Skeletal muscle cell (primary cell): ENCODE measurements at places on chromosomes 7 and 10.

DNA sequence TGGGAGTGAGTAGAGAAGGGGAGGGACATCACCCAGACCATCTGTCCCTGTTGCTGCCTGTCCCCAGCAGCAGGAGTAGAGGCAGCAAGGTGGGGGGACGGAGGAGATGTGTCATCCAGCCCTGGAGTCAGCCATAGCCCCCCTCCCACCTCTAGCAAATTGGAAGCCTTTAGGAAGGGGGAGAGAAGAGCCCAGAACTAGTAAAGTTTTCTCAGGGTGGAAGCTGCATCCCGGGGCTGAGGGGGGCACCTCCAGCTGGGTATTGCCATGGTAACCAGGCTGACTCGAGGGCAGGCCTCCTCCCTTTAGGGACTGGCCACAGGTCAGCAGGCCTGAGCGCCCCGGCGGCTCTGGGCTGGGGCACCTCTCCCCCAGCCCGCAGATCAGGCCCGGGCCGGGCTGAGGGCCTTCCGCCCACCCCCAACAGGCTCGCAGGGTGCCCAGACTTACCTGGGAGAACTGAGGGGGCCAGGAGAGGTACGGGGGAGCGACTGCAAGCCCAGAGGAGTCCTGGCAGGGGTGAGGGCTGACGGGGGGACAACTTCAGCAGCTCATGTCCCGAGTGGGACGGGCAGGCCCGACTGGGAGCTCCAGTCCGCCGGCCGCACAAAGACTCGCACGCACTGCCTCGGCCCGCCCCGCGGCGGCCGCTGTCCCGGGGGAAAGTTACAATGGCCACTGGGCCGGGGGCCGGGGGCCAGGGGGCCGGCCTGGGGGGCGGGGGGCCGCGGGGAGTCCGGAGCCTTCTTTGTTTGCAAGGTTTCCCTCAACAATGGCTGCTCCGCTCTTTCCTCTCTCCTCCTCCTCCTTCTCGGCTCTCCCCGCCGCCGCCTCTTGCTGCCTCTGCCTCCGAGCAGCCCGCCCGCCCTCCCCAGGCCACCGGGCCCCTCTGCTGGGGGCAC, 6.0 kb downstream of the LDB1 start:
- no peak for DNase-seq

DNA sequence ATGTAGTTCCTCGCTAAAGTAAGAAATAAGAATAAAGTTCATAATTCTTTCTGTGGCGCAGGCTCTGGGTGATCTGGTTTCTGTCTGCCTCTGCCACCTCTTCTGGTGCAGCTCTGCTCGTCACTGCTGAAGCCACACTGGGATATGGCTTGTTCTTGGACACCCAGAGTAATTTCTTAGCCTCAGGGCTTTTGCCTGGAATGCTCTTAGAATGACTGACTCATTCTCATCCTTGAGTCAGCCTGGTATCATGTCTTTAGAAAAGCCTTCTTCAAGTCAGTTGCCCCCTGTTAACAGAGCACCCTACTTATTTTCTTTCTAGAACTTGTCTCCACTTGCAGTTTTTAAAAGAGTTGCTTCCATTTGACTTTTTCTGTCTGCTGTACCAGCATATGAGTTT, 2.0 kb downstream of the ZSCAN25 start:
- no peak for DNase-seq

DNA sequence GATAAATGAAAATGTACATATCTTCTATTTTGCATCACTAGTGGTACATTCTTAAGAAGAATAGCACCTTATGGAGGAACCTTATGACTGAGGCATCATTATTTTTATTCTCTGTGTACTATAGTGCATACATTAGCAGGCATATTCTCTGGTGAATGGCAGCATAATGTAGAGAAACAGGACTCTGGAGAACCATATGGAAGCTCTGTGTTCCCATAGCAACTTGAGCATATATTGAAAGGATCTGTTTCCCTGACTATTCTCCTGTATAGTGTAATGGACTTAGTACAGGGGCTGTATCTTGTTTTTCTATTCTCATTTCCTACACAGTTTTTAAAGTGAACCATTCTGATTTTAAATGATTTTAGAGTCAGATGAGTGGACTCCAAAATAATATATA, 128.4 kb upstream of the SMIM30 start:
- DNase-seq, result no peak

DNA sequence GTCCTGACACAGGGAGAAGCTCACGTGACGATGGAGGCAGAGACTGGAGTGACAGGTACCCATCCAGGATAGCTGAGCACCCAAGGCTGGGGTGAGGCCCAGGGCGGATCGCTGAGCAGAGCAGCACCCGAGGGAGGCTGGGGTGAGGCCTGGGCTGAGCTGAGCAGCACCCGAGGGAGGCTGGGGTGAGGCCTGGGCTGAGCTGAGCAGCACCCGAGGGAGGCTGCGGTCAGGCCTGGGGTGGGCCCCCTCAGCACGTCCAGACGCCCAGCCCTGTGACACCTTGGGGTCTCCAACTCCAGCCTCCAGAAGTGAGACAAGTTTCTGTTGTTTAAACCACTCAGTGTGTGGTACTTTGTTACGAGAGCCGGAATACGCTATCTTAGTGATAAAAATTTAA, 236.3 kb downstream of the ZMYND11 start:
- no peak for DNase-seq

DNA sequence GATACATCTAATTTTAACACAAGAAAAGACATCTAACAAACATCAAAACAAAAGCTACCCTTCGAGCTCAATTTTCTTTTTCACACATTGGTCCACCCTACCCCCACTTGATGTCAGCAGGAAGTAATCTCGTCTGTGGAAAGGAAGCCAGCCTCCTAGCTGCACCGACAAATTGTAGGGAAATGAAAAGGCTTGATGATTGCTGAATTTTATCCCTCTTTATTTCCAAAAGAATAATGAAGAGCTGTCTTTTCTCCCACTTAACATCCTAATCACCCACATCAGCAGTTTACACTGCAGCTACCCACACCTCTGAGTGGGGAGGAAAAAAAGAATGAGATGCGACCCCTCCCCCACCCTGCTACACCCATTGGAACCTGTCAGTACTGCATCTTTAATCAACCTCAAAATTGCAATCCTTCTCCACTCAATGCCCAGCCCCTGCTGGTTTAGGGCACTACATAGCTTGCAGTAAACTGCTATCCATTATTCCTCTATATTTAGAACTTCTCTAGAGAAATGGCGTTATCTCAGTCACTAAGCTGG, 10.6 kb upstream of the CPVL start:
- no peak for DNase-seq

DNA sequence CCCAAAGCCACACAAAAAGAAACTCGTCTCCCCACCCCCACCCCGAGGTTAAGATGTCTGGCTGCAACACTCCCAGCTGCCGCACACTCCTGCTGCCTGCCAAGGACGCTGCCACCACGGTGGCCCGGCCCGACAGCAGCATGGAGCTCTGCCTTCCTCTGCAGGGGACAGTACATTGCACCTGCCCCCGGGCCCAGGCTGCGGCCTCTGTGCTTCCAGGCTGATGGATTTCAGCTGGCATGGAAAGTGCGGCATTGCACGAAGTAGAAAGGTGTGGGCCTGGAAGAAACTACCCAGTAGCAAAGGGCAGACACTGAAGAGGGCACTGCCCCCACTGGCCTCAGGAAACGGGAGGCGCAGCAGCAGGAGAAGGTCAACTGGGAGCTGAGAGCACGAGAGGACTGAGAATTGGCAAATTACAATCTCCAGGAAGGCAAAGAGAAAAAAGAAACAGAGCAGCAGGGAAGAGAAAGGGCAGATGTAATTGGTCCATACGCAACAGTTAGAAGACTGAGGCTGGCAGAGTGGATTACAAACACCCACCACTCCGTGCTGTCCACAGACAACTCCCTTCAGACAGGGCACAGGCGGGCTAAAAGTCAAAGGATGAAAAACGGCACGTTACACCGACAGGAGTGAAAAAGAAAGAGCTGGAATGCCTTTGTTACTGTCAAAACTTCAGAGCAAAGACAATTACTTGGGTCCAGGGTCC, 117.1 kb upstream of the DIP2C start:
- DNase-seq, result no peak

- no peak for DNase-seq
Measured at GRCh38 chr10:67015225-67015624, 89.4 kb downstream of the LRRTM3 start.

DNA sequence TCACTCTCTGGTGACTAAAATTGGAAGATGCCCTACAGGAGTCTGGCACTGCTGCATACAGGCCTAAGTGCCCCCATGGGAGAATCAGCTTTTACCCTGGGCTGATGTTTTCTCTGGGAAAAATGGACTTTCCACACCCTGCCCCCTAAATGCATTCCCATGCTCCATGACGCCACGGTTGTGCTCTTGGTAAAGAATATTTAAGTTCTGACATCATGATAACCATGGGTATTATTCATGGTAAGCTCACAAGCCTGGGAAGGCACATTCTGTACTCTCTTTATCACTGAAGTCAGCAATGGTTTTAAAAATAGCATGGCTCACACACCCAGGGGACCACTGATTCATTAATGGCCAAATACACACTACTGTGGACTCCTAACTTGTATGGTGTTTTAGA, 43.4 kb downstream of the HIPK2 start:
- peak; percentile 100 for DNase-seq

GRCh38 chr7:49322476-49322875, 398.1 kb downstream of the CDC14C start:
- DNase-seq, result no peak

DNA sequence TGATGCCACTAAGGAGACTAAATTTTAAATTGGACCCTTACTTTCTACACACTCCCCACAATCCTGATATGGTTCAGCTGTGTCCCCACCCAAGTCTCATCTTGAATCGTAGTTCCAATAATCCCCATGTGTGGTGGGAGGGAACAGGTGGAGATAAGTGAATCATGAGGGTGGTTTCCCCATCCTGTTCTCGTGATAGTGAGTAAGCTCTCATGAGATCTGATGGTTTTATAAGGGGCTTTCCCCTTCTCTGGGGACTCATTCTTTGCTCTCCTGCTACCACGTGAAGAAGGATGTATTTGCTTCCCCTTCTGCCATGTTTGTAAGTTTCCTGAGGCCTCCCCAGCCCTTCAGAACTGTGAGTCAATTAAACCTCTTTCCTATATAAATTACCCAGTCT, 18.4 kb upstream of the BET1 start:
- no peak for DNase-seq

DNA sequence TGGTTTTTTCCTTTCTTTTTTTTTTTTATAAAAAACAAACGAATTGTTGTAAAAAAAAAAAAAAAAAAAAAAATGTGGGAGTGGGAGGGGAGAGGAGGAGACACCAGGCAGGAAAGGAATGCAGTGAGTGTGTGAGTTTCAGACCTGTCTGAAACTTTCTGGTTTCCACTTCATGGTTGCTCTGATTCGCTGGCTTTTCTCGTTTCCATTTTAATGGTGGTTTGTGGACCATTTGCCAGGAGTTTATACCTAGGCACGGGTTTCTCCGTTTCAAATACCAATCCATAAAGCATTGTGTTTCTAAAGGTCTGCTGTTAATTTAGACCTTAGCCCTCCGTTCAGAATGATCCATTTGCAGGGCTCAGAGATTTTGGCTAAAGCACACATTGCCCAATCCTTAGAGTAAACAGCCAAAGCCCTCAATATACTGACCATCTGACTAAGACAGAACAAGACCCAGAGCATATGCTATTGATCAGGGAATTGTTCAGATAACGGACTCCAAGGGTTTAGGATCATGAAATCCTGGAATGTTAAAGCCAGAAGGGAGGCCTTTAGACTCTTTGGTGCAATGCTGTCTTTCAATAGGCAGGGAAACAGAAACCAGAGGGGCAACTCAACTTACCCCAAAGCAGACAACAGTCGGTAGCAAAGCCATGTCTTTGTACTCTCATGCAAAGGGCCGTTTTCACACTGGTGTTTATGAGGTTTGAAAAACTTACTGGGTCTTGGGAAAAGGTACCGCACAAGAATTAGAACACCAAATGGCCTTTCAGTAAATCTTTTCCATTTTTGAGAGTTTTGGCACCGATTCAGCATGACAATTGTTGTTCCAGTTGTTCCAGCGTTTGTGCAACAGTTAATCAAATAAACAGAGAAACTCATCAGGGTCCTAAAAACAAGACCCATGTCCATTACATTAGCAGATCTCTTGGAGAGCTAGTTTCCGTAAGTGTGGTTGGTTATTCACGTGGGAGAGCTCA, 94.3 kb upstream of the AGBL3 start:
- peak; percentile 40 for DNase-seq

- no peak for DNase-seq
Measured at GRCh38 chr10:69957241-69957885, 95.3 kb upstream of the MACROH2A2 start.

DNA sequence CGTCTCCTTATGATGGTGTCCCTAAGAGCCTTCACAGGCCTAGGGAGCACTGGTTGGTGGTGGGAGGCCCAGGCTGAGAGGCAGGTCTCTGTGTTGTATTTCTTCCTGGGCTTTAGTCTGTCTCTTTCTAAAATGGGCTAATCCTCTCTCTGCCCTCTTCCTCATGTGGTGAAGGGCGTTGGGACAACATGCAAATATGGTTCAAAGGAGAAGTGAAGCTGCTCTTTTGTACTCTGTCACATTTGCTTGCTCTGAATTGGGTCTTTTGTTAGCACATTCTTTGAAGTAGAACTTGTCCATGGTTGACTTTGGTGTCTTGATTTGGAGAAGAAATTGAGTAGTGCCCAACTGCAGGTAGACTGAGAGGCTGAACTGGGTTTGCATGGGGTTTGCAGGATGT, 814 bp downstream of the HK1 start:
- DNase-seq, result no peak

- DNase-seq, result no peak
Measured at GRCh38 chr10:11758527-11759236, 16.5 kb downstream of the ECHDC3 start.

- no peak for DNase-seq
Measured at GRCh38 chr7:123864012-123864411, 19.0 kb downstream of the HYAL4 start.

DNA sequence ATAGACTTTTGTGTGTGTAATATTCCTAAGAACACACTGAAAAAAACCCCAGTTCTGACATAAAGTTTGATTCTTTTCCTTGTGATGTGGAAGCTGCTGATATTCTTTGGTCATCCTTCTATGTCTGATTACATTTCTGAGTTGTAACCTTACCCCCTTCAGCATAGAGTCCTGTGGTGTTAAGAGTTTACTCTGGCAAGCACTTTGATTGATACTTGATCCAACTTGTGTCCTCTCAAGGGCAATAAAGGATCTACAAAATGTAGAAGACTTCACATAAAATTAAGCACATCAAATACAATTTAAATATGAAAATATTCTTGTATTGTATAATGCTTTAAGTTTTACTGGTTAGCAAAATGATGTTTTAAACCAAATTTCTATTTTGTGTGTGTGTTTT, 221.7 kb upstream of the DKK1 start:
- DNase-seq, result no peak

GRCh38 chr7:105580022-105580740, 1.1 kb downstream of the EFCAB10 start:
- DNase-seq, result no peak

GRCh38 chr10:30434273-30435072, 489 bp downstream of the MAP3K8 start:
- DNase-seq, result no peak

GRCh38 chr7:7709291-7709690, 9.1 kb downstream of the RPA3 start:
- no peak for DNase-seq

GRCh38 chr7:73435471-73436009, 2.0 kb downstream of the FZD9 start:
- no peak for DNase-seq
